ENCODE measurements at places on chromosomes 7 and 10. TPM values are rescaled to one million over a fixed set of nuclear protein-coding genes. Genes with fewer than 3 reads are reported as not detected.

- DNase-seq, result peak; percentile 81
Observed at GRCh38 chr7:69564454-69565417, 33.5 kb upstream of the AUTS2 start.

GRCh38 chr10:11106621-11107374, 89.1 kb downstream of the CELF2 start:
- DNase-seq, result no peak

GRCh38 chr10:98748298-98748697, 301.6 kb upstream of the HPS1 start:
- no peak for DNase-seq

GRCh38 chr10:57096044-57096443, 735.0 kb upstream of the ZWINT start:
- no peak for DNase-seq

DNA sequence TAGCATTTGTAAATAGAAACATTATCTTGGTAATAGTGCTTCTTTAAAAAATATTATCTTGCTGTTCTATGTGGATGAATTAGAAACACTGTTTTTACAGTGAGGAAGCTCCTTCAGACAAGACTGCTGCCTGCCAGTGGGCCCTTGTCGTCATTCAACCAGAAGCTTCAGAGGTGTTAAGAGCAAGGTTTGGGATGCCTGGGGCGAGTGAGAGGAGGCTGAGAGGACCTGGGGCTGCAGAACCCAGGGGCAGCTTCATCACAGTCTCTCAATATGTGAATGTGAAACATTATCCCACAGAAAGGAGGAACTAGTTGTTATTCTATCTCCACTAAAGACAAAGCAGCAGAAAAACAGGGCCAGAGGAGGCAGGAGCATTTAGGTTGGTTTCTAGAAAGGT, 8.1 kb downstream of the PLPP4 start:
- DNase-seq, result no peak

Gene TAS2R4
- 8.2 TPM for total RNA-seq

Gene CRPPA
- total RNA-seq, result 16.0 TPM
